ENCODE measurements at places on chromosomes 13 and 19.
A peak's percentile ranks its signal among the peaks of the same experiment; 100 is the strongest.

DNA sequence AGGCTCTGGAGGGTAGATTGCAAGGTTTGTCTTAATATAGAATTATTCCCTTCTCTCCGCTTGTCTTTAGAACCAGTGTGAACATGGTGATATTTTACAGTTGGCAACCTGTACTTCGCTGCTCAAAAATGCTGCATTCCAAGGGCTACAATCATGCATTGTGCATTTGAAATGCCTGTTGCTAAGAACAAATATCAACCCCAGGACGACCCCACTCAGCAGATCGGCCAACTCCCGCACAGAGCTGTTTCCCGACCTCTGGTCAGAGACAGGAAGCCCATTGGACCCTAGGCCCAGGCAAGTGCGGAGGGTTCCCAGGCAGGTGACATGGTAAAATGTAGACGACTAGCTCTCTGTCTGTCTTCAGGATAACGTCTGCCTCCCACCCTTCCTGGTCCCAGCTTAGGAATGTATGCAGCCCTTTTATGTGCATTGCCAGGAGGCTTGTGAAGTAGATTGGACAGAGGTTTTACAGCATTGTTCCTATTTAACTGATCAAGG is 263.5 kb downstream of the FOXO1 start:
- DNase-seq: no peak

DNA sequence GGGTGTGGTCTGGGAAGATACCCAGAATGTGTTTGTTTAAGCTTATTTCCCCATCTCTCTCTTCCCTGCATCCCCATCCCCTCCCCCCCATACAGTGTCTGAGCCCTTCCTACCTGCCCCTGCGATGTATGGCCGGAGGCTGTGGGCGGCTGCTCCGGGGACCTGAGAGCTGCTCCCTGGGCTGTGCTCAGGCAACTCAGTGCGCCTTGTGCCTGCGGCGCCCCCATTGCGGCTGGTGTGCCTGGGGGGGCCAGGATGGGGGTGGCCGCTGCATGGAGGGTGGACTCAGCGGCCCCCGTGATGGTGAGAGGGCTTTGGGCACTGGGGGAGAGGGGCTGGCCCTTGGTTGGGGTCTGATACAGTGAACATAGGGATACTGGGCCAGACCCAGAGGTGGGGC is 21.7 kb downstream of the CNFN start:
- no peak for DNase-seq

- DNase-seq: no peak
Observed at GRCh38 chr13:23560571-23561089, 9.6 kb upstream of the TNFRSF19 start.

GRCh38 chr13:21034603-21035191 is 26.7 kb downstream of the LATS2 start:
- DNase-seq: no peak

GRCh38 chr19:43519436-43520088 is 7.4 kb downstream of the ETHE1 start:
- DNase-seq: peak; percentile 76

DNA sequence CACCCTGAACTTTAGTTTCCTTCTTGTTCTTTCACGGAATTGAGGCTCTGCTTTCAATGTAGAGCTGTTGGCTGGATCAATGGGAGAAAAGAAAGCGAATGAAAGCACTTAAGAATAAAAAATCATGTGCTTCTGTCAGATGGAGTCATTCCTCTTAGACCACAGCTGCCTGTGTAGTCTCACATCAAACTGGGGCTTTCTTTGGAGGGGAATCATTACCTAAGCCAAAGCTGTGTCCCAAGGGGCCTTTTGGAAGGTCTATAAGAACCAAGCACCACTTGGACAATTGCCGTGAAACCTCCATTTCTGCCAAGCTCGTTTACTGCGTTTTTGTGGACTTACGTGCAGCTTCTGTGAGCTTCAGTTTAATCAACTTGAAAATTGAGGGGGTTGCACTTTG is 44.2 kb upstream of the RNF113B start:
- DNase-seq: no peak

DNA sequence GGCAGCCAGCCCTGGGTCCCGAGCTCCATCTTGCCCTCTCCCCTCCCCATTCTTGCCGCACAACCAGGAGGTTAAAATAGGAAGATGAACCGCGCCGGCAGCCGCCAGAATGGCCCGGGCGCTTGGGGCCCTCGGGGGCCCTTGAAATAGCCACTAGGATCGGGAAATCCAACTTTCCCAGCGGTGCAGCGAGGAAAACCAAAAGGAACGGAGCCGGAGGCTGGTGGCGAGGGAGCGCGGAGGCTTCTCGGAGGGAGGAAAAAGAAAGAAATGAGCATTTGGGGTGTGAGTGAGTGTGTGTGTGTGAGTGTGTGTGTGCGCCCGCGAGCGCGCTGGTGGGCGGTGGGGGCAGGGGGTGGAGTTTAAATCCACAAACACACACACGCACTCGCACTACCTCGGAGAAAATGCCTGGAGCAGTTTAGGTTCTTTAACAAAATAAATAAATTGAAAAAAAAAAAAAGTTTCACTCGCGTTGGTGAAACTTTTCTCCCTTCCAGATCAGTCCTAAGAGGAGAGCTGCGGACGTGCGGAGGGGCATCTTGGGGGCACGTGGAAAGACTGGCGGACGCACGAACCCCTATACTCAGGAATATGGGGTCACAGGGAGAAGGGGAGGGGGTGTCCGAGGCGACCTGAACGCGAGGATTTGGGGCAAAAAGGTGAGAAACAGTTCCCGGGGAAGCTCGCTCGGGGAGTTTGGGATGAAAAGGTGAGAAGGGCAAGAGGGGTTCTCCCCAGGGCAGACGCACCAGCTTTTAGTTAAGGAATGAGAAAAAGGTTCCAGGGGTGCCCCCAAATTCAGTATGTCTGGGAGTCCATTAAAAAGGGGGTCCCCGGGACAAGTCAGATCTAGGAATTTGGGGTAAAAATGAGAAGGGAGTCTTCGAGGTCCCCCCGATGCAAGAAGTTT is 1.3 kb downstream of the RFX2 start:
- DNase-seq: peak; percentile 32

DNA sequence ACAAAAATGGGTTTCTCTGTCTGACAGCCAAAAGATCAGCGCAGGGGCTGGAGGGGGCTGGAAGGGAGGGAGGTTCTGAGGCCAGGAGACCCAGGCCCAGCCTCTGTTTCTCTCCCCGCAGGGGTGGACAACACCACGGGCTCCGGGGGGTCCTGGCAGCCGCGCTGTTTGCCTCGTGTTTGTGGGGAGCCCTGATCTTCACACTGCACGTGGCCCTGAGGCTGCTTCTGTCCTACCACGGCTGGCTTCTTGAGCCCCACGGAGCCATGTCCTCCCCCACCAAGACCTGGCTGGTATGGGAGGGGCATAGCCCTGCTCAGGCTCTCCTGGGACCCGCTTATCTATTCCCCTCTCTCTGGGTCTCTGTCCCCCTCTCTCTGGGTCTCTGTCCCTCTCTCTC is 9.6 kb downstream of the CPT1C start:
- DNase-seq: no peak

GRCh38 chr13:103287659-103288058 is 221.4 kb upstream of the SLC10A2 start:
- DNase-seq: no peak

DNA sequence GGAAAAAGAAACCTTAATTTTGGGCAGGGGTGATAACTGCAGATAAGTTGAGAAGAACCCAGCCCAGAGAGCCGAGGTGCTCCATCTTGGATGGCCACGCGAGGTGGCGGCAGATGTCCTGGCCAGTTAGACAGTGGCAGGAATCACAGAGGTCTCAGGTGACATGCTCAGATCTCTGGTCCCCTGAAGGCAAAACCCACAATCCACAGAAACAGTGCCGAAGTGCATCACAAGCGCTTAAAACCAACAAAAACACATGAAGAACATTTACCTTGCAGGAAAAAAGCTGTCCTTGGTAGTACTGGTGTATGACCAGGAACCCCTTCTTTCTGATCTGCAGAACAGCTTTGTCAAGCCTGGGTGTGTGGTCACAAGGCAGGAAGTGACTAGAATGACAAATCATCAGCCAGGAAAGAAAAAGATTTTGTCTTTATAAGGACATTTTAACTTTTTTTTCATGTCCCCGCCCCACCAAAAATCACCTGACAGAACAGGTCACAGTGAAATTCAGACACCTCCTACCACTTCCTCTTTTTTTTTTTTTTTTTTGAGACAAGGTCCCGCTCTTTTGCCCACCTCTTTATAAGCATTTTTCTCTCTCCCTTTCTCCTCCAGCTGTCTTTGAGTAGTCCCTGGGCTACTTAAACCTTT is at the start of gene LCP1:
Gene LCP1 (minus strand): TSS at position 338 of the 651 bp plus-strand sequence. CDS start 22,515 bp downstream, outside the sequence.
- DNase-seq: peak; percentile 98

GRCh38 chr13:53601113-53601512 is 572.5 kb downstream of the OLFM4 start:
- DNase-seq: no peak

GRCh38 chr13:102291587-102292218 is 110.1 kb downstream of the FGF14 start:
- no peak for DNase-seq

- no peak for DNase-seq
Observed at GRCh38 chr19:31167690-31168089, 181.5 kb downstream of the TSHZ3 start.

DNA sequence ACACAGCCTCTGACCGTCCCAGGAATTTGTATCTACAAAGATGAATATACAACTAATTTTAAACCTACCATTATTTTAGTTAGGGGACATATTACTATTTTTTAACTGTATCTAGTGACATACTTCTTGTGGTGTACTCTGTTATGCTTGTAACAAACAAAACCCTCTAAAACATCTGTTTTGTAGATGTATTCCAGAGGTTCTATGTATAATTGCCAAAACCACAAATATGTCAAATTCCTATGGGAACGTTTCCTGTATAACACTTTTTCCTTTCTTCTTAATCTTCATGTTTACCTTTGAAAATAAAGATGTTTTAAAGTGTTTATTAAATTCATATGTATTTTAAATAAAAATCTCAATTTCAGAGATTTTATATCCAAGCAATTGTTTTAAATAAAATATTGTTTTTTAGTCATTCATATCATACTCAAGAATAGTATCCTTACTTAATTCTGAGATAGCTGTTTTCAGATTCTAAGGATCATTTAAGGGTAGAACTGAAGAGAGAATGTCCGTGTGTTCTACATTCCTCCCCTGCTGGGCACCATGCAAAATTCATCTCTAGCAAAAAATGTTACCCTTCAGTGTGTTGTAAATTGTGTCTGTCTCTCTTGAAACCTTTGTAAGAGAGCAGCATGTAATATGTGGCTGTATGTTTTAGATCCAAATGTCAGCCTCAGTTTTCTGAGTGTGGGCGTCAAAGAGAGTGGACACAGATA is 1327.7 kb downstream of the EFNB2 start:
- no peak for DNase-seq

GRCh38 chr19:34375598-34375997 is 10.6 kb downstream of the GPI start:
- DNase-seq: no peak

DNA sequence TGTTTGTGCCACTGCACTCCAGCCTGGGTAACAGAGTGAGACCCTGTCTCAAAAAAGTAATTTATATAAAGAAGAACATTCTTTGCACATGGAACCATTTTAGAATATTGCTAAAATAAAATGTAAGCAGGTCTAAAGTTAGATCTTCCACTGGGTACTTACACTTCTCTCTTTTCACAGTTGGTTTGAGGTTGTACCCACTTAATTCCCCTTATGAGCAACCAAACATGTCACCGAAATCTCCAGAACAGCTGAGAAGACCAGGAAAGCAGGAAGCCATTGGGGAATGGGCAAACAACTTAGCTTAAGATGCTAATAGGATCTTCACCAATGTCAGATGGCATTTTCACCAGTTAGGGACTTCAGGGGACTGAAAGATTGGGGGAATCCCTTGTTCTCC is 18.8 kb downstream of the NLRP4 start:
- no peak for DNase-seq
